ENCODE measurements at places on chromosomes 2 and 18. TPM values are rescaled to one million over a fixed set of nuclear protein-coding genes. Genes with fewer than 3 reads are reported as not detected.

Gene SDC1
- total RNA-seq: 0.41 TPM

Gene MC2R
- not detected for total RNA-seq

- no peaks in the 10 kb centered on the region for H3K36me3 ChIP-seq
- no peak overlapping the region for H3K4me3 ChIP-seq
- H3K27me3 ChIP-seq: no peaks in the 10 kb centered on the region
- no peak for DNase-seq
- no peaks in the 10 kb centered on the region for H3K4me1 ChIP-seq
These were observed 96.6 kb downstream of the RHBDD1 start for GRCh38 chr2:226932443-226932842.

Gene MC4R
- not detected for total RNA-seq
